ENCODE measurements at places on chromosomes 6 and 20. TPM values are rescaled to one million over a fixed set of nuclear protein-coding genes. Genes with fewer than 3 reads are reported as not detected.

GRCh38 chr6:135576055-135576454 is 78.5 kb upstream of the AHI1 start:
- DNase-seq, result no peak

The IL17F gene
- polyA plus RNA-seq, result 0.25 TPM

DNA sequence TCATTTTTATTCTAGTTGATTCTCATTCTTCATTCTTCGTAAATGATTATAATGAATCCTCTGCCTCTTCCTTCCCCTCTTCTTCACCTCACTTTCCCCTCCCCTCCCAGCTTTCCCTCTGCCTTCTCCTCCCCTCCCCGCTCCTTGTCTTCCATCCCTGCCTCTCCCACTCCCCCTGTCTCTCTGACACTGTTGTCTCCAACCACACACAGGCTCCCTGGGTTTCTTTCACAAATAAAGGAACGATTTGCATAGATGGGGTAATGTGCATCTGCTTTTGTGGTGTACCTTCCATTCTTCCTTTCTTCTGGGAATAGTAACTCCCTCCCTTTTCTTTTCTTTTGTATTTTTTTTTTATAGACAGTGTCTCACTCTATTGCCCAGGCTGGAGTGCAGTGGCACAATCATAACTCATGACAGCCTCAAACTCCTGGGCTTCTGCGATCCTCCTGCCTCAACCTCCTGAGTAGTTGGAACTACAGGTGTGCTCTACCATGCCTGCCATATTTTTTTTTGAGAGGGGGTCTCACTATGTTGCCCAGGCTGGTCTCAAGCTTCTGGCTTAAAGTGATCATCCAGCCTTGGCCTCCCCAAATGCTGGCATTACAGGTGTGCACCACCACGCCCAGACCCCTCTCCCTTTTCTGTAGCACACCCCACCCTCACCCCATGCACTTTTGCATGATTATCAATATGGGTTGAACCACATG is 318.6 kb downstream of the PRKN start:
- no peak for DNase-seq

The TGM6 gene
- not detected for polyA plus RNA-seq

DNA sequence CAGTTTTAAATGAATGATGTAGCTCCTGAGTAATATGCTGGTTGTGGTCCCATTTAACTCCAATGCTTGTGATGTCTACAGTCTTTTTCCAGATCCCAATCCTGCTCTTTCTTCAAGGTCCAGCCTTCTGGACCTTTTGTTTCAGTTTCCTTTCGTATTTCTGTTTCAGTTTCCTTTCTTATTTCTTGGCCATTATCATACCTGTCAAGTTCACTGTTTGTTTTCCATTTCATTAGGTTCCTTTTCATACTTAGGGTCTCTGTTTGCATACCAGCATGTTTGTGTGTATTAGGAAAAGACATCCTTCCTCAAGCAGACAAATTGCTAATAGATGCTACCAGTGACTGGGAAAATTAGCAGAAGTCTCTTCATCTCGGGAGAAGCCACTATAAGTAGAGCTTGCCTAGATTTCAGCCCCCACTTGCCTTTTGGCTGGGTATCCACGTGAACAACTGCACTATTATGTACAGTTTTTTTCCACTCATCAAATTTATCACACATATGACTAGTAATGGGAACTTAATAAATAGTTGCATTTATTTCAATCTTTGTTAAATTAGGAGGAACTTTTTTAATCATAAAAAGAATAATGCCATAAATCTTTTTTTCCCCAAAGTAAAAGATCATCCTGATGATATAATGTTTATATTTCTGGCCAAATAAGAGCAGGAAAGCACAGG is 583.4 kb downstream of the BCKDHB start:
- no peak for DNase-seq

DNA sequence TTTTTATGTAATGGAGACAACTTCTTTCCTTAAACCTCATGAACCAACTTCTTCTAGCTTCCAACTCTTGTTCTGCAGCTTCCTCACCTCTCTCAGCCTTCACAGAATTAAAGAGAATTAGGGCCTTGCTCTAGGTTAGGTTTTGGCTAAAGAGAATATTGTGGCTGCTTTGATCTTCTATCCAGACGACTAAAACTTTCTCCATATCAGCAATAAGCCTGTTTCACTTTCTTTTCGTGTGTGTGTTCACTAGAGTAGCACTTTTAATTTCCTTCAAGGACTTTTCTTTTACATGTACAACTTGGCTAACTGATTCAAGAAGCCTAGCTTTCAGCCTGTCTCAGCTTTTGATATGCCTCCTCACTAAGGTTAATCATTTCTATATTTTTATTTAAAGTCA is 596.1 kb upstream of the NRSN1 start:
- DNase-seq, result no peak

The CFB gene
- polyA plus RNA-seq, result 6.9 TPM

GRCh38 chr6:161198783-161199460 is 74.9 kb downstream of the AGPAT4 start:
- DNase-seq, result no peak

DNA sequence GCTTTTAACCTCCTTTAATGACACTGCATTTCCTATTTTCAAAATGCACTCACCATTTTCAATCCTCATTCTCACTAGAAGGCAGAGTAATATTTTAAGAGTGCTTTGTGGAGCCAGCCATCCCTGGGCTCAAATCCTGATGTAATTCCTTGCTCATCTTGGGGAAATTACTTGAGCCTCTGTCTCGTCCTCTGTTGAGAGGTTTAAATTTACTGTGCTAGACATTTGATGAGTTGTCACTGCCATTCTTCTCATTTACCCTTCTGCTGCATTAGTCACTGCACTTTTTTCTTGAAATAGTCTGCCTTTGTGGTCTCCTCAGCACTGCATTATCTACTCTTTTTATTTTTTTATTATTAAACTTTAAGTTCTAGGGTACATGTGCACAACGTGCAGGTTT is 150.0 kb upstream of the HDDC2 start:
- no peak for DNase-seq

The ADGRF1 gene
- polyA plus RNA-seq, result 40.7 TPM

The WFDC2 gene
- 224 TPM for polyA plus RNA-seq

- DNase-seq, result no peak
Measured at GRCh38 chr6:90008908-90009501, 114.7 kb downstream of the GJA10 start.

- DNase-seq, result no peak
Measured at GRCh38 chr6:3753228-3753835, 1.8 kb upstream of the PXDC1 start.

DNA sequence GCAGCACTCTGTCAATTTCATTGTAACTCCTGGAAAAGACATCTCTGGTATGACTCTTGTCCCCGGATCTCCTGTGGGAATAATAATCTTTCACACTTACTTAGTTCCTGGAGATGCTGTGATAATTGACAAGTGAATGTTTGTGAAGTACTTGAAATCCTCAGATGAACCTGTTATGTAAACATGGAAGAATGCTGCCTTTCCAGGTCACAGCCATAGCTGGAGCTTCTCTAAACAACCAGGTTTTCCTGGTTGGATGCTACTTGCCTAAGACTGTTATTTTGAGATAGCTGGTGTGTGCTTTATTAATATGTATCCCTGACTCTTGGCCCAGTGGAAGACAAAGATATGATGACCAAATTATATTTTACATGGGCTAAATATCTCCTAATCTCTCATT is 228.6 kb downstream of the KCNQ5 start:
- no peak for DNase-seq

- no peak for DNase-seq
Measured at GRCh38 chr20:64232794-64233193, 22.8 kb upstream of the PCMTD2 start.

DNA sequence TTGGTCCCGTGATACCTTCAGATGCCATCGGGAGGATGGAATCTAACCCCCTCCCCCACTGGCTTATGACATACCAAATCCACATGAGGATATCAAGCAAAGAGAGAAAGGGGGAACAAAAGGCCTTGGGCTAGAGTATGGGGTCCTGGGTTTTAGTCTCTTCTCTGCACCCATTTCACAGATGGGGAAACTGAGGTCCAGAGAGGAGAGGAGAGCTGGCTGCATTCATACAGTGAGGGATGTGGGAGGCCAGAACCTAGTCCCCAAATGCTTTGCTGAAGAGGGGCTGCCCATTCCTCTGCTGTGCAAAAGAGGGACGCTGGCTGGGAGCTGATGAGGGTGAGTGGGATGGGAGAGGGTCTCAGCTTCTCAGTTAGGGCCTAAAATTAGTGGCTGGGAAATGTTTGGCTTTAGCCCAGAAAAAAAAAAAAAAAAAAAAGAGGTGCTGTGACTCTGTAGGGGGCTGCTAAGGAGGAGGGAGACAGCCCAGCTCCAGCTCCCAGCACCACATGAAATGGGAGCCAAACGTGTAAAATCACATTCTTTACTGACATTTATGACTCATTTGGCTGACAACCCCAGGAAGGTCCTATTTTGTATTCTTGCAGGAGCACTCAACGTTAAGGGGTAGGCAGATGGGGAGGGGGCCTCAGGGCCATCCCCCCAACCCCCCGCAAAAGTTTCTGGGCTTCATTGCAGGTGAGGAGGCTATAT is 11.9 kb downstream of the XKR7 start:
- DNase-seq, result no peak

- DNase-seq, result no peak
Measured at GRCh38 chr6:110369066-110369465, 10.9 kb upstream of the METTL24 start.

DNA sequence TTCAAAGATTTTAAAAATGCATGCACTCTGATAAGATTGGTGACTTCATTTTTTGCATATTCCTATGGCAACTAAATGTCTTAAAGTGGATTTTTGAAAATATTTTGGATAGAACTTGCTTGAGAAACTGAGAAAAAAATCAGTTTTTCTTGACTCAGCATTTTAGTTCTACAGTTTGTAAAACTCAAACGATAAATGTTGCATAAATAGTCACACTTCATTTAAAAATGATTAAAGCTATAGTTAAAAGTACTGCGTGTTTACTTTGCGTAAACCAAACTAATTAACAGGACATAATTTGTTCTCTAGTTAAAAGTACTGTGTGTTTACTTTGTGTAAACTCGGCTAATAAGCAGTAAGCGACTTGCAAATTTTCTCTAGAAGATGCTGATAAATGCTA is 28.3 kb upstream of the MEI4 start:
- no peak for DNase-seq

DNA sequence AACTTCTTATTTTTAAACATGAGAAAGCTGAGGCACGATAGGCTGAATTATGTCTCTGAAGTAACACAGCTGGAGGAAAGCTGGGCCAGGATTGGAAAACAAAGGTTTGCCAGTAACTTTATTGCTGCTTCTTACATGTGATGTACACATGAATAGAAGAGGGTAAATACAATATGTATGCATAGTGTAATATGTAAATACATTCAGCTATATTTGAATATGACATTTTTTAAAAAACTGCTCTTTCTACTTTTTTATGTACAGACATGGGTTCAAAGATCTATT is 90.2 kb downstream of the ADTRP start:
- DNase-seq, result no peak

The PLEKHG1 gene
- 38.8 TPM for polyA plus RNA-seq

- DNase-seq, result no peak
Measured at GRCh38 chr20:57620274-57620990, at the start of gene ZBP1. TSS of gene ZBP1 (minus strand) at chr20:57620426. CDS start at chr20:57620295, 131 bp downstream.

DNA sequence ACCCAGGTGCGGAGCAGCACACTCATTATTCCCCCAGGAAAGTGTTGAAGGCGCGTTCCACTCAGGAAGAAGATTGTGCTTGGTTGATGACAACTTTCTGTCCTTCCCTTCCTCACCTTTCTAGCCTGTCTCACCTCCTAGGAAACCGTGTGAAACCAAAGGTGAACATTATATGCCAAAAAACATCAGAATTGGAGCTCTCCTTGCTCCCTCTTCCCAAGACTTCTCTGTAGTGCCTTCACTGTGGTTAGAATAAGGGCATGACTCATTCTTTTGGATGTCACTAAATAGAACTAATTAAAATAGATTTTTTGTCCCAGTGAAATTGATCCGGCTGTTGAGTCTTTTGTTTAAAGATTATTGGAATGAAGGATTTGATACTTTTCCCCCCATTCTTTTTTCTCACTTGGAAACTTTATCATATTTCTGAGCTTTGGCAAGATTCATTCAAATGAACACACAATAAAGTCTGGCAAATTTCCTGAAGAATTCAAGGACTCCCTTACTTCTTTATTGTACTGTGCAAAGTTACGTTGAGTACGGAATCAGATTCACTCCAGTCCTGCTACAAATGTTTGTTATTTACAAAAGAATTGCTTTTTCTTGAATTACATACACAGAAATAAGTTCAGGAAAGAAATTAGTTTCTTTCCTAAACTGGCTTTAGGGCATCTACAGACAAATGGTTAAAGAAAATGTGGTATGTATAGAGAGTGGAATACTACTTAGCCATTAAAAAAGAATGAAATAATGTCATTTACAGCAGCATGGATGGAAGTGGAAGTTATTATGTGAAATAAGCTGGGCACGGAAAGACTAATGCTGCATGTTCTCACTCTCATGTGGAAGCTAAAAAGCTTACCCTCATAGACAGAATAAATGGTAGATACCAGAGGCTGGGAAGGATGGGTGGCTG is 142.8 kb upstream of the AKAP12 start:
- no peak for DNase-seq

- no peak for DNase-seq
Measured at GRCh38 chr6:135012349-135012748, 42.3 kb downstream of the HBS1L start.

DNA sequence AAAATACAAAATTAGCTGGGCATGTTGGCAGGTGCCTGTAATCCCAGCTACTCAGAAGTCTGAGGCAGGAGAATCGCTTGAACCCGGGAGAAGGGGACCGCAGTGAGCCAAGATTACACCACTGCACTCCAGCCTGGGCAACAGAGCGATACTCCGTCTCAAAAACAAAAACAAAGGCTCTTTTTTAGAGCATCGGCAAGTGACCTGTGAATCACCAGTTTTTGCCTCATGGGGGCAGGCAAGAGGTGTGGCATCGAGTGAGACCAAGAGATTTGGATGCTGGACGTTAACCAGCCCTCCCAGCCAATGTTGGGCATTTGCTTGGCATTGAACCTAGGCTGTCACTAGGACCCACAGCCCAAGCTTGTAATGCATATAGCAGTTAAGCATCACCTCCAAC is 14.6 kb upstream of the CDK5RAP1 start:
- no peak for DNase-seq

- no peak for DNase-seq
Measured at GRCh38 chr6:130628862-130629261, 198.3 kb upstream of the SMLR1 start.

DNA sequence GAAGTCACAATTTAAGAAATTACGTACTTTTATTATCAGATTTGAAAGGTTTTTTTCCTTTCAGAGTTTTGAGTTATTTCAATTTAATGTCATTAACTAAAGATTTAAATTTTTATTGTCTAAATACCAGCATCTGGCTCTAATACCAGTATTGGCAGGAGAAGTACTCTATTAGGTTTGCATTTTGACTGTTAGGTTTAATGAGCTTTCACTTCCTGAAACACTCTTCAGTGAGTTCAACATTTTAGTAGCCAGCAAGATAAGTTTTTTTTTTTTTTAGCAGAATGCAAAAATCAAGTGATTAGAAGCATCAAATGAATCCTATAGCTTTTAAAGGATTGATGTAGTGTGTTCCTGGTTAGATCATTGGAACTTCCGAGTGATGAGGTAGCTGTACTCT is 34.0 kb upstream of the SCGN start:
- DNase-seq, result no peak

The KCNQ5 gene
- 0.24 TPM for polyA plus RNA-seq
